CD8-positive, alpha-beta memory T cell (primary cell): ENCODE measurements at places on chromosomes 3 and 15.

DNA sequence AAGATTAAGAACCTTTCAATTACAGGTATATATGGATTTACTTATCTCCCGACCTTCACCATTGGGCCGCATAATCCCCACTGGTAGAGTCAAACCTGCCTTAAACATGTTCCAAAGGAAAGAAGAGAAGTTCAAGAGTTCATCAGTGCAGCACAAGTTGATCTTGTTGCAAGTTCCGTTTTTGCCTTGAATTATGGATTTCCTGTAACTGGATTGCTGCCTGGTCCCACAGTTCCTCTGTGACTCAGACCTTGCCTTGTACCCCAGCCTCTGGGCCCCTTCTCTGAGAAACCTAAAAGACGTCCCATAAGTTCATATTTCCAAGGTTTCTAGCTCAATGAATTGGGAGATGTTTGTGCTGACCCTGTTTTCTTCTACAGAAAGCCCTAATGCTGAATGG is 112.5 kb upstream of the THBS1 start:
- no peaks in the 10 kb centered on the region for H3K4me1 ChIP-seq
- no peaks in the 10 kb centered on the region for H3K36me3 ChIP-seq
- H3K27me3 ChIP-seq = no peaks in the 10 kb centered on the region
- H3K27ac ChIP-seq = no peak overlapping the region
- no peak overlapping the region for H3K4me3 ChIP-seq

- H3K4me1 ChIP-seq = peaks cover 27% of the 10 kb centered on the region
- no peak overlapping the region for H3K4me3 ChIP-seq
- DNase-seq = no peak
- H3K27me3 ChIP-seq = no peaks in the 10 kb centered on the region
- H3K36me3 ChIP-seq = no peaks in the 10 kb centered on the region
Observed at GRCh38 chr15:86608461-86609205, 529.0 kb downstream of the AGBL1 start.

- no peaks in the 10 kb centered on the region for H3K4me1 ChIP-seq
- H3K4me3 ChIP-seq = no peak overlapping the region
- no peaks in the 10 kb centered on the region for H3K36me3 ChIP-seq
- no peak overlapping the region for H3K27ac ChIP-seq
- no peak for DNase-seq
- no peaks in the 10 kb centered on the region for H3K27me3 ChIP-seq
Observed at GRCh38 chr3:25472731-25473130, 44.7 kb downstream of the RARB start.

DNA sequence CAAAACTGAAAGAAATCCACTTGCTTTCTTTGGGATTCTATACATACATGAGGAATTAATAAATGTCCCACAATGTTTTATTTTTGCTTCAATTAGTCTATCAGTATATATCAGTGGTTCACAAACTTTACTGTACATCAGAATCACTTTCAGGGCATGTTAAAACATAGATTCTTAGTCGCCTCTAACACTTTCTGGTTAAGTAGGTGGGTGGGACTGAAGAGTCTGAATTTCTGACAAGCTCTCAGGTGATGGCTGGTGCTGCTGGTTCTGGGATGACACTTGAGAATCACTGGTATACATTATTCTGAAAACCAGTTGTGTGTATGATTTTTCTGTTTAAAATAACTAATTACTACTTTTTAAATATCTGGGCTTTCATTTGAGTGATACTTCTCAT is 393.3 kb downstream of the TBC1D5 start:
- no peak overlapping the region for H3K4me3 ChIP-seq
- no peaks in the 10 kb centered on the region for H3K4me1 ChIP-seq
- no peak for DNase-seq
- H3K36me3 ChIP-seq = no peaks in the 10 kb centered on the region
- H3K27me3 ChIP-seq = no peaks in the 10 kb centered on the region

- no peaks in the 10 kb centered on the region for H3K27me3 ChIP-seq
- H3K36me3 ChIP-seq = no peaks in the 10 kb centered on the region
- H3K4me1 ChIP-seq = no peaks in the 10 kb centered on the region
- no peak for DNase-seq
Observed at GRCh38 chr3:173708191-173708590, 310.6 kb downstream of the NLGN1 start.
